Activated CD8-positive, alpha-beta memory T cell treated with anti-CD3 and anti-CD28 coated beads, Interleukin-2, amount 10 ng/mL, durations not matched to agents 7 days and 5 days (primary cell): ENCODE measurements at places on chromosomes 3 and 15. TPM values are rescaled to one million over a fixed set of nuclear protein-coding genes. Genes with fewer than 3 reads are reported as not detected.

GRCh38 chr3:132417695-132418411 lies 551 bp downstream of the DNAJC13 start:
- H3K27ac ChIP-seq: peak overlapping the region; percentile 96
- H3K27me3 ChIP-seq: no peaks in the 10 kb centered on the region
- DNase-seq: peak; percentile 78
- H3K4me1 ChIP-seq: peaks cover 33% of the 10 kb centered on the region
- peak overlapping the region; percentile 98 for H3K4me3 ChIP-seq
- peaks cover 18% of the 10 kb centered on the region for H3K36me3 ChIP-seq

- DNase-seq: no peak
- peaks cover 8% of the 10 kb centered on the region for H3K27me3 ChIP-seq
- no peaks in the 10 kb centered on the region for H3K36me3 ChIP-seq
- H3K4me1 ChIP-seq: no peaks in the 10 kb centered on the region
Measured at GRCh38 chr3:138442433-138442832, 8.0 kb downstream of the ESYT3 start.

DNA sequence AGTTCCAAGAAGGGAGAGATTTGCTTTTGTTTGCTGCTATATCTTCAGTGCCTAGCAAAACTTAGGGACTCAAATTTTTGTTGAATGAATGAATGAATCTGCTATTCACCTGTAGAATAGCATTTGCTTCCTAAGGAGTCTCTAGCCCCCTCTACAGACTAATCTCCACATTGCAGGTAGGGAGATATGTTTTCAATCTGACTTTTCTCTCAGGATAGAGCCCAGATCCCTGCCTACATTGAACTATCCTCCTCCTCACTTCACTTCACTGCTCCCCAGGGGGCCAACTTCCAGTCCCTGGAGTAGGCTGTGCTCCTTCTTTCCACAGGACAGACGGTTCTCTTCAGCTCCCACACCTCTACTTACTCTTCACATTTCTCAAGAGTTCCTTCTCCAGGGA lies 81.9 kb upstream of the PTX3 start:
- no peak for DNase-seq
- no peak overlapping the region for H3K4me3 ChIP-seq

Gene SPINT1
- total RNA-seq: 4.0 TPM

- H3K4me1 ChIP-seq: no peaks in the 10 kb centered on the region
- H3K36me3 ChIP-seq: no peaks in the 10 kb centered on the region
- H3K27me3 ChIP-seq: no peaks in the 10 kb centered on the region
- no peak overlapping the region for H3K4me3 ChIP-seq
- no peak for DNase-seq
Measured at GRCh38 chr3:154615471-154615870, 185.5 kb upstream of the GPR149 start.

Gene MEGF11
- total RNA-seq: not detected

GRCh38 chr15:48582452-48583247 lies 62.9 kb downstream of the FBN1 start:
- no peak overlapping the region for H3K27ac ChIP-seq
- DNase-seq: no peak
- no peaks in the 10 kb centered on the region for H3K36me3 ChIP-seq

- no peak for DNase-seq
- no peak overlapping the region for H3K4me3 ChIP-seq
- H3K27me3 ChIP-seq: no peaks in the 10 kb centered on the region
- no peak overlapping the region for H3K27ac ChIP-seq
- H3K4me1 ChIP-seq: no peaks in the 10 kb centered on the region
- H3K36me3 ChIP-seq: no peaks in the 10 kb centered on the region
Measured at GRCh38 chr3:166809520-166809919, 570.6 kb downstream of the ZBBX start.

- H3K4me3 ChIP-seq: no peak overlapping the region
- H3K36me3 ChIP-seq: no peaks in the 10 kb centered on the region
- no peak for DNase-seq
- no peak overlapping the region for H3K27ac ChIP-seq
- H3K27me3 ChIP-seq: no peaks in the 10 kb centered on the region
Measured at GRCh38 chr15:76368122-76368621, 31.6 kb downstream of the ISL2 start.

GRCh38 chr3:52238193-52238760 lies 681 bp downstream of the TWF2 start:
- no peak for DNase-seq
- peak overlapping the region; percentile 96 for H3K4me3 ChIP-seq
- H3K27me3 ChIP-seq: no peaks in the 10 kb centered on the region
- peak overlapping the region; percentile 84 for H3K27ac ChIP-seq

DNA sequence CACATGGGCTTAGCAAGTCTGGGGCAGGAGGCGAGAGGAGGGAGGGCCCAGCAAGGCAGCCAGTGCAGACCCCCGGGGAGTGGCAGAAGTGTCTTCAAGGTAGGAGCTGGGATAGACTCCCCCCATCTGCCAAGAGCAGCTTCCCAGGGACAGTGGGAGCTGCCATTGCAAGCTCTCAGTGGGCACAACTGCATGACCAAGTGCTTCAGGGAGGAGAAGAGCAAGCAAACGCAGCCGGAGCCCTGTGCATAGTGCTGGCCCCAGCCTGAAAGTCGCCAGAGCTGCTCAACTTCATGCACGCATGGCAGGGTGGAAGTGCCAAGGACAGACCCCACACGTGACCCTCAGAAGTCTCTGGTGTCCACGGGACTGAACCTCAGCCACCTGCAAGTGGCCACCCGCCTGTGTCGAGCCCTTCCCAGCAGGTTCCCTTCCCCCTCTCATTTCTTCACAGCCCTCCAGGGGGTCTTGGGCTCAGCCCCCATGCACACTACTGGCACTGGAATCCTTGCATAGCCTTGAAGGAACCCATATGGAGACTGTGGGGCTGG lies 89.4 kb downstream of the PLXNA1 start:
- no peak for DNase-seq
- H3K36me3 ChIP-seq: no peaks in the 10 kb centered on the region
- H3K27me3 ChIP-seq: peaks cover 9% of the 10 kb centered on the region

Gene SLC12A1
- not detected for total RNA-seq

DNA sequence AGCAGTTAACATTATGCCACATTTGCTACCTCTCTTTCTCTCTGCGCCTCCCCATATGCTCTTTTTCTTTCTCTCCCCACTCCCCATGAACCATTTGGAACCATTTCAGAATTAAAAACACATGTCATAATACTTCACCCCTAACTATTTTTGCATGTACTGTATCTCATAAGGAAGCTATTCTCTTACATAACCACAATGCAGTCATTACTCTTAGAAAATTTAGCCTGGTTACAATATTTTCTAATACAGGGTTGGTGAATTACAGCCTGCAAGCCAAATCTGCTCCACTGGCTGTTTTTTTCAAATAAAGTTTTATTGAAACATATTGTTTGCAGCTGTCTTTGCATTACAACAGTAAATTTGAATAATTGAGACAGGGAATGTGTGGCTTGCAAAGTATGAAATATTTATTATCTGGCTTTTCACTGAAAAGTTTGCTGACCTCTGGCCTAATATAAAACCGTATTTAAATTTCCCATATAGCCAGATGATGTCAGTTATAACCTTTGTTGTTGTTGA lies 62.8 kb downstream of the SGO1 start:
- H3K36me3 ChIP-seq: peaks cover 80% of the 10 kb centered on the region
- H3K4me1 ChIP-seq: peaks cover 7% of the 10 kb centered on the region
- H3K4me3 ChIP-seq: no peak overlapping the region
- no peaks in the 10 kb centered on the region for H3K27me3 ChIP-seq

- no peak for DNase-seq
- no peaks in the 10 kb centered on the region for H3K27me3 ChIP-seq
- peaks cover 13% of the 10 kb centered on the region for H3K4me1 ChIP-seq
- H3K4me3 ChIP-seq: no peak overlapping the region
- peak overlapping the region; percentile 41 for H3K27ac ChIP-seq
- H3K36me3 ChIP-seq: peaks cover 2% of the 10 kb centered on the region
Measured at GRCh38 chr3:123113889-123114450, 47.1 kb downstream of the PDIA5 start.

- no peaks in the 10 kb centered on the region for H3K27me3 ChIP-seq
- no peak overlapping the region for H3K4me3 ChIP-seq
- H3K4me1 ChIP-seq: no peaks in the 10 kb centered on the region
- no peak for DNase-seq
- no peak overlapping the region for H3K27ac ChIP-seq
- no peaks in the 10 kb centered on the region for H3K36me3 ChIP-seq
Measured at GRCh38 chr3:84724877-84725276, 233.9 kb upstream of the CADM2 start.

Gene ARNT2
- not detected for total RNA-seq
